CD8-positive, alpha-beta memory T cell (primary cell): ENCODE measurements at places on chromosomes 3 and 15. TPM values are rescaled to one million over a fixed set of nuclear protein-coding genes. Genes with fewer than 3 reads are reported as not detected.

Gene OR5H2
- not detected for polyA plus RNA-seq

Gene TLR9
- 0.16 TPM for polyA plus RNA-seq

Gene CTXN2
- polyA plus RNA-seq: not detected

Gene EPB42
- polyA plus RNA-seq: not detected

Gene REC114
- not detected for polyA plus RNA-seq

Gene ACVR2B
- 0.43 TPM for polyA plus RNA-seq

Gene CRABP1
- not detected for polyA plus RNA-seq

Gene SLC28A2
- polyA plus RNA-seq: not detected

Gene KCNAB1
- polyA plus RNA-seq: 0.32 TPM

DNA sequence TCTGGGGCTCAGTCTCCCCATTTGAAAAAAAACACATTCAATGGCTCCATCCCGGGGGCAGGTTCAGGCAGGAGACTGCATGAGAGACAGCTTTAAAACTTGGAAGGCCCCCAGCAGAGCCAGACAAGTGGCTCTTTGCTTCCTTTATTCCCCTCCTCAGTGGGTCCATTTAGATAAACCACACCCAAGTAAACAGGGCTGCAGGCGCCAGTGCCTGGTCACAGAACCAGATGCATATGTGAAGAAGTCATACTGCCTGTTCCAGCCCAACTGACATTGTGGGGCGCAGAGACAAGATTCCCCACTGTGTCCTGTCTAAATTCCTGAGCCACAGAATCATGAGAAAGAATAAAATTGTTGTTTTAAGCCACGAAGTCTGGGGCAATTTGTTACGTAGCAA lies 9.0 kb downstream of the FBN1 start:
- no peak overlapping the region for H3K4me3 ChIP-seq
- no peaks in the 10 kb centered on the region for H3K36me3 ChIP-seq
- H3K4me1 ChIP-seq: no peaks in the 10 kb centered on the region
- no peak overlapping the region for H3K27ac ChIP-seq
- no peak for DNase-seq

DNA sequence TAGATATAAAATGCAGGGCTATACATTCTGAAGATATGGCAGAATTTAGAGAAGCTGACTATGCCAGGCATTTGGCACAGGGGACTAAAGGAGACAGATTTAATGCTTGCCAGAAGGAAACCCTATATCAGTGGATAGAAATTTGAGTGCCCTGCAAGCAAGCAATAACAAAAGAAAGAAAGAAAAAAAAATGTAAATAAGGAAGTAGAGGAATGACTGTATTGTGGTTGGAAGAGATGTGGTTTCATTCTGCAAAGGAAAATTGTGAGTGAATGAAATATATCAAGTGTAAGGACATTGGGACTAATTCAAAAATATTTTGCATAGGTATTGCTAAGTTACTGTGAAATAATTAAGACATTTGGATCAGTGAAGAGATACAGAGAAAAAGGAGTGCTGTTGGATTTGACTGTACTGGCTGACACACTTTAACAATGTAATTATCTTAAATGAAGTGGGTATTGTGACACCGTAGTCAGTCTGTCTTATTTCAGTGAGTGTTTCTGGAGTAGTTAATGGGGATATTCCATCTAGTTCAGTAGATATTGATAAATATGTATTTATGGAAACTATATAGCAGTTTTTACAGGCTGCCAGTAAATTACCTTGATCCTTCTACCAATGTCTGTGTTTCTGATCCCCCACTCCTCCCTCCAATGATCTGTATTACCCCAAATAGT lies 418.2 kb downstream of the CNTN4 start:
- no peaks in the 10 kb centered on the region for H3K36me3 ChIP-seq
- H3K27me3 ChIP-seq: no peaks in the 10 kb centered on the region
- no peaks in the 10 kb centered on the region for H3K4me1 ChIP-seq
- H3K27ac ChIP-seq: no peak overlapping the region
- DNase-seq: no peak

DNA sequence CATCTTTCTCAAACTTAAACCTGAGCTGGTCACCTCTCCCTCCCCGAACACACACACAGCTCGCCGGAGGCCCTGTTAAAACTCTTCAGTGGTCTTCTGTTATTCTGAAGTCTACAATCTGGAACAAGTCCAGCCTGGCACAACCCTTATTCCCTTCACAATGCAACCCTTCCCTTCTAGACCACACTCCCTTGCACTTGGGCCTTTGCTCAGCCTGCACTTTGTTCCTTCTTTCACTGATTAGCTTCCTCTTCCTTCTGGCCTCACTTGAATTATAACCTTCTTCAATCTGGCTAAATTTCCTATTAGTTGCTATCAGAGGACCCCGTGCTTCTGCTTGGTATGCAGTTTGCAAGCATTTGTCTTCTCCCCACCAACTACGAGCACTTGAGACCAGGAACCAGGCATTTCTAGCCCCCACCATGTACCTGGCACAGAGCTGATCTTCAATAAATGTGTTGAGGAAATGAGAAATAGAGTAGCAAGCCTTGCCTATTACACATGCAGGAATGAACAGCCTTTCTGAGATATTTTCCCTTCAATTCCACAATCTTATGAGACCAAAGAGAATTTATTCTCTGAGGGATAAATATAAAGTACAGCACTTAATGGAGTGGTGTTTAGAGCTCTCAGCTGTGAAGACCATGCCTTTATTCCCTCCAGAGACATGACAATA lies 663.1 kb upstream of the ADAMTS9 start:
- H3K36me3 ChIP-seq: no peaks in the 10 kb centered on the region
- no peaks in the 10 kb centered on the region for H3K4me1 ChIP-seq
- DNase-seq: no peak

GRCh38 chr3:56980243-56980642 lies 80.2 kb upstream of the SPATA12 start:
- H3K4me1 ChIP-seq: no peaks in the 10 kb centered on the region
- DNase-seq: no peak
- no peak overlapping the region for H3K4me3 ChIP-seq

DNA sequence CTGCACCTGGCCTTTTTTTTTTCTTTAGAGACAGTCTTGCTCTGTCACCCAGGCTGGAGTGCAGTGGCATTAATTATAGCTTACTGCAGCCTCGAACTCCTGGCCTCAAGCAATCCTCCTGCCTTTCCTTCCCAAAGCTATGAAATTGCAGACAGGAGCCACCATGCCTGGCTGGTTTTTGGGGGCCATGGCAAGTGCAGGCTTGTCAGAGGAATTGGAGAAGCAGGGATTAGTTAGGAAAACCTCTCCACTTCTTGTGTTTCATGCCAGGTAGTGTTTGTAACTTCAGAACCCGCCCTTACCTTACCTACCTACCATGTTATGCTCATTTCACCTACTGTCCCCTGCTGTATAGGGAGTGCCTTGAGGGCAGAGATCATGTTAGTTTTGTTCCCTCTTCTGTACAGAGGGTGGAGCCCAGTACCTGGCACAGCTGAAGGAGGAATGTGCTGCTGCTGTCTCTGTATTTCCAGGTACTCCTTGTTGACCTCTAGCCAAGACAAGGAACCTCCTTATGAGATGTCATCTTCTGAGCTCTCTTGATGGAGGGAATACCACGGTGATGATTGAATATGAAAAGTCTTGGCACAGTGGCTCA lies 43.8 kb downstream of the TRAK1 start:
- H3K27me3 ChIP-seq: no peaks in the 10 kb centered on the region
- no peaks in the 10 kb centered on the region for H3K4me1 ChIP-seq

GRCh38 chr3:192161661-192162060 lies 565.7 kb downstream of the FGF12 start:
- no peak for DNase-seq
- H3K4me3 ChIP-seq: no peak overlapping the region
- H3K27me3 ChIP-seq: no peaks in the 10 kb centered on the region
- H3K36me3 ChIP-seq: no peaks in the 10 kb centered on the region

DNA sequence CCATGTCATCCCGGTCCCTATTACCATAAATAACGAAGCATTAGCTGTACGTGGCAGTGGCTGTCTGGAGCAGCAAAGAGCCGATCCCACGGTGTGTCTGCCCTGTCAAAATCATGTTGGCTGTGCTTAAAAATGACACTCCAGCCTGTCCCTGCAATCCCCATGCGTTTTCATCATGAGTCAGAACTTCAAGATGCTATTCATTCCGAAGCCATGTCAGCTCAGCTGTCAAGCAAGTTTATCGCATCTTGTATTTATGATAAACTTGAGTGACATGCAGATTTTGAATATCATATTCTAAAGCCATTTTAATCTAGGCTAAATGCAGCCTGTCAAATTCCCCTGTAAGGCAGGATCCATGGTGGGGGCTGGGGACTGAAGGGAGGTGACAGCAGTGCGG lies 152.4 kb downstream of the TJP1 start:
- no peaks in the 10 kb centered on the region for H3K36me3 ChIP-seq
- H3K4me1 ChIP-seq: no peaks in the 10 kb centered on the region
- H3K27me3 ChIP-seq: no peaks in the 10 kb centered on the region
- H3K27ac ChIP-seq: no peak overlapping the region
- H3K4me3 ChIP-seq: no peak overlapping the region

- H3K4me3 ChIP-seq: no peak overlapping the region
- no peaks in the 10 kb centered on the region for H3K36me3 ChIP-seq
- no peak overlapping the region for H3K27ac ChIP-seq
- no peaks in the 10 kb centered on the region for H3K27me3 ChIP-seq
These were observed 30.4 kb downstream of the NXPE3 start for GRCh38 chr3:101809178-101810021.

DNA sequence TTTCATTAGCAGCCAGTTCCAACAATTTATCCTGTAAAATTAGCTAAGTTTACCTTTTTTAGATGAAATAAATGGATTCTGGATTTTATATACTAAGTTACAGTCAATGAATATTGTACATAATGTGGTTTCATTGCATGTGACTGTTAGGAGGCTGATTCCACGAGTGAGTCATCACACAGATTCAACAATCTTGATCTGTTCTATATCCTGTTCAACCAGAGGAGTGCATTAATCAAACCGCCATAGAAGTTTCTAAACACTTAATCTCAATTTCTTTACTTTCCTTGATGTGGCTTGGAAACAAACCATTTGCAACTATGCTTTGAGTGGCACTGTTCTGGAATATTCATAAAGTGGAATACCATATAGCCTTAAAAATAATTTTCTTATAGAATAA lies 15.3 kb downstream of the DNAJC13 start:
- no peak overlapping the region for H3K27ac ChIP-seq
- H3K36me3 ChIP-seq: no peaks in the 10 kb centered on the region
- DNase-seq: no peak
- no peak overlapping the region for H3K4me3 ChIP-seq
- no peaks in the 10 kb centered on the region for H3K4me1 ChIP-seq

- DNase-seq: no peak
- H3K36me3 ChIP-seq: no peaks in the 10 kb centered on the region
- no peak overlapping the region for H3K4me3 ChIP-seq
- no peak overlapping the region for H3K27ac ChIP-seq
- H3K27me3 ChIP-seq: no peaks in the 10 kb centered on the region
These were observed 66.1 kb downstream of the RPN1 start for GRCh38 chr3:128584412-128585020.

- no peaks in the 10 kb centered on the region for H3K27me3 ChIP-seq
- H3K27ac ChIP-seq: peak overlapping the region; percentile 93
- no peaks in the 10 kb centered on the region for H3K36me3 ChIP-seq
These were observed 29.1 kb downstream of the SLC6A6 start for GRCh38 chr3:14431452-14431916.

GRCh38 chr15:78034495-78035191 lies 42.9 kb downstream of the TBC1D2B start:
- DNase-seq: peak; percentile 63
- H3K4me3 ChIP-seq: peak overlapping the region; percentile 38
- H3K27me3 ChIP-seq: no peaks in the 10 kb centered on the region
- H3K36me3 ChIP-seq: peaks cover 3% of the 10 kb centered on the region
- H3K4me1 ChIP-seq: peaks cover 64% of the 10 kb centered on the region

DNA sequence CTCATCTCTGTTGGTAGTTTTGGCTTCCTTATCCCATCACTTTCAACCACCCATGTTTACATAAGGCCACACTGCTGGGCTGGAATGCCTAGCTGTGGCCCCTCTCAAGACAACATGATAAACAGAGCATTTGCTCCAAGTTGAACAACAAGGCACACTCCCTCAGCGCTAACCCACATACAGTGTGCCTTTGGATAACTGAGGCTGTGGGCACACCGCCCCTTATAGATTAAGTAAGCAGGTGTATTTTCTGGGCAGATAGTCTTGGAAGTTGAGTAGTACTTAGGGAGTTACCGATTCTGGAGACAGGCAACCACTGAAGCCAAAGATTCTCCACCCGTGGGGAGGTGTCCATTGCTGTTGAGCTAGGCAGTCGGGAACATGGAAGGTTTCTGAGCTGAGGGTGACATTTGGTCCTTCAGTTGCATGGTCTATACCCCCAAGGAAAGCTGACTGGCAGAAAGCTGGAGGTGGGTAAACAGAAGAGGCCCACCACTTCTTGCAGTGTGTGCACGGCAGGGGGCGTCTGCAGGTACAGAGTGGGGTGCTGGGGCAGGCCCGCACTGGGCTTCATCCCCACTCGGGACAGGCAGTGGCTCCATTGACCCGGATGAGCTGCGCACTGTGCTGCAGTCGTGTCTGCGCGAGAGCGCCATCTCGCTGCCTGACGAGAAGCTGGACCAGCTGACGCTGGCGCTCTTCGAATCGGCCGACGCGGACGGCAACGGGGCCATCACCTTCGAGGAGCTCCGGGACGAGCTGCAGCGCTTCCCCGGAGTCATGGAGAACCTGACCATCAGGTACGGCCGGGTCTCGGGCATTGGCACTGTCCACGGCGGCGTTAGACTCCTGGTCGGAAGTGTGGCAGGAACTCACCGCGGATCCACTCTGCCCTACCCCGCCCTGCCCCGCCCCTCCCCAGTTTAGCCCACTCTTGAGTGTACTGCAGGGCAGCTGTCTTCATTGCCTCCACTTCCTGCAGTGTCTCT lies 16.8 kb downstream of the NOX5 start:
- H3K36me3 ChIP-seq: no peaks in the 10 kb centered on the region
- no peaks in the 10 kb centered on the region for H3K4me1 ChIP-seq
- no peak overlapping the region for H3K4me3 ChIP-seq
- H3K27me3 ChIP-seq: no peaks in the 10 kb centered on the region

GRCh38 chr3:129536804-129537203 lies 6.2 kb upstream of the H1-8 start:
- no peaks in the 10 kb centered on the region for H3K27me3 ChIP-seq
- no peaks in the 10 kb centered on the region for H3K4me1 ChIP-seq
- no peaks in the 10 kb centered on the region for H3K36me3 ChIP-seq
- no peak overlapping the region for H3K27ac ChIP-seq
- H3K4me3 ChIP-seq: no peak overlapping the region

GRCh38 chr3:28667646-28668621 lies 319.3 kb upstream of the AZI2 start:
- H3K27ac ChIP-seq: no peak overlapping the region
- H3K4me3 ChIP-seq: no peak overlapping the region
- DNase-seq: no peak
